ENCODE measurements at places on chromosomes 3 and 15.
A peak's percentile ranks its signal among the peaks of the same experiment; 100 is the strongest.

- peak; percentile 67 for DNase-seq
Measured at GRCh38 chr3:10192953-10193691, 28.4 kb downstream of the IRAK2 start.

- DNase-seq: no peak
Measured at GRCh38 chr3:128123156-128123537, 465 bp downstream of the RUVBL1 start.

DNA sequence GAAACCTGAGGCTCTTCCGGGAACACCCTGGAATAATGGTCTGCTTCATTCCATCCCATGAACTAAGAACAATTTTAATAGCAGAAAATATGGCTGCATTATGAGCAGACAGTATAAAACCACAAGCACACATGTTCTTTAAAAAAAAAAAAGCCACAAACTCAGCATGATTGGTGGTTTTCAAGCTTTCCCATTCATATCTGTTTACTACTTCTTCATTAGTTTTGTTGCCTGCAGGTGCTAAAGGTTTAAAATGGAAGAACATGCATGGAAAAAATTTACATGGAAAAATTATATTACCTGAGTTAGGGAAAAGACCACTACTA is 137.9 kb upstream of the HES1 start:
- no peak for DNase-seq

- no peak for DNase-seq
Measured at GRCh38 chr15:79209116-79209515, 73.4 kb upstream of the ANKRD34C start.

GRCh38 chr3:5428607-5429516 is 241.4 kb downstream of the EDEM1 start:
- no peak for DNase-seq

DNA sequence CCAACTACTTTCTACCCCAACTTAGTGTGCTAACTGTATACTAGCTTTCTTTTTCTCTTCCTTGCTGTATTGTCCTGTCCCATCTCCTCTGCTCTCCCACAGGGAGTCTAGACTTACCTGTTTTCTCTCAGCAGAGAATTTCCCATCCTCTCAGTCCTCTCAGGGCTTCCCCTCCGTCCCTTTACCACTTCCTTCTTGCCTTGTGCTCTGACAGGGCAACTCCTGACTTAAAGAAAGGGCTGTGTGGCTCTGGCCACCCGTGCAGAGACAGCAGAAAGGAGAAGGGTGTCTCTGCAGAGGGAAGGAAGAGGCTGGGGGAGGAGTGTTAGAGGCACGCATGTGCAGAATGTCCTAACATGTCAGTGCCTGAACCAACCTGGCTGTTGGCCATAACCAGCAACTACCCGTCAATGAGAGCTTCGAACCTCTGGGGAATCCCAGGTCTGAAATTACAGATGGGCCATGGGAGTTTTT is at the start of gene GCSAM:
Gene GCSAM (minus strand): TSS at position 274 of the 474 bp plus-strand sequence. CDS start 128 bp downstream, at position 146.
- no peak for DNase-seq

GRCh38 chr3:53856964-53857363 is 10.6 kb downstream of the IL17RB start:
- no peak for DNase-seq

DNA sequence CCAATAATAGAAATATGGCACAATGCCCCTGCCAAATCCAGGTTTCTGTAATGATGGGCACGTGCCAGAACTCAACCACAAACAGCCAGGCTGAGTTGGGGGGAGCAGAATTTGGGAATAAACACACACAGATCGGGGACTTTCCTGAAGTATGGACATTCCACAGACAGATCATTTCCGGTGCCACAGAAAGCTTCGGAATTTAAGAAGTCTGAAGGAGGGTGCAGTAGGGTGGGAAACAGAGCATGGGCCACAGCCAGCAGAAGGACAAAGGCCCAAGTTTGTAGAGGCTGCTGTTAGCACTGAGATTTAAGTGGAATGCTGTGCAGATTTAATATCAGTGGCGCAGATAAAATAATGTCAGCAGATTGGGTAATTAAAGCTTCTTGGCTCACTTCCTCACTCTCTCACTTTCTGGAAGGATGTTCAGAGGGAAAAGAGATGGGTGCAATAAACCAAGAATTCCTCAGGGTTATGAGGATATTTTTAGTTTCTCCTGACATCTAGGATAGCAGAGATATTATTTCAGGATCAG is 67.4 kb downstream of the MYLK start:
- no peak for DNase-seq

- DNase-seq: no peak
Measured at GRCh38 chr15:85642693-85643066, 152.0 kb downstream of the KLHL25 start.

- no peak for DNase-seq
Measured at GRCh38 chr3:182172534-182172933, 460.8 kb downstream of the SOX2 start.

DNA sequence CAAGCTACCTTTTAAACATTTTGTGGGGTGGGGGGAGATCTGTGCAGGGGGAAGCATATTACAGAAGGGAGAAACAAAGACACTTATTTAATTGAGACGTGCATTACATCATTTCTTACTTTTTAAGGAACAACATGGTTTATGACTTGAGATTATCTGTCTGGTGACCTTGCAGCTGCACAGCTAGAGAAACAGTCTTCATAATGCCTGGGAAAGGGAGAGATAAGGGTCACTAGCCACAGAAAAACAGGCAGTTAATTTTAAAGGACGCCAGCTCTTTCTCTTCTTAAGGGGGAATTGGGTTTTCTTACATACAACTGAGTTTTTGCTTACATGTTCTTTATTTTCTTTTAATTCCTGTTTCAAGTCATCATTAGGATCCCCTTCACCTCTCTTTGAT is 147.9 kb downstream of the SST start:
- no peak for DNase-seq

DNA sequence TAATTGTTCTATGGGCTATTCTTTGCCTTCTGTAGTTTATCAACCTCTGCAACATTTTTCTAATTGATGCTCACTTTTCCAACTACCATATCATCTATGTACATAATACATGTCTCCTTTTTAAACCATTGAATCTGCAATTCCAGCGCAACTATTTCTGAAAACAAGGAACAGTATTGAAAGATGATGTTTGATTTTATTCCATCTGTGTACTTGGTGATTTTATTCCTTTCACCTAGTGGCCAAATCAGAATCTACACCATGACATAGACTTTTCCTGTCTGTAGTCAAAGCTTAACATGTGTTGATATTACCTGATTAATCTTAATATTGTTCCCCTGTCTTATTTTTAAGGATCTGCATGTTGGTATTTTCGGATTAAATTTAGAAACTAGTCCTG is 13.0 kb downstream of the NKTR start:
- no peak for DNase-seq

DNA sequence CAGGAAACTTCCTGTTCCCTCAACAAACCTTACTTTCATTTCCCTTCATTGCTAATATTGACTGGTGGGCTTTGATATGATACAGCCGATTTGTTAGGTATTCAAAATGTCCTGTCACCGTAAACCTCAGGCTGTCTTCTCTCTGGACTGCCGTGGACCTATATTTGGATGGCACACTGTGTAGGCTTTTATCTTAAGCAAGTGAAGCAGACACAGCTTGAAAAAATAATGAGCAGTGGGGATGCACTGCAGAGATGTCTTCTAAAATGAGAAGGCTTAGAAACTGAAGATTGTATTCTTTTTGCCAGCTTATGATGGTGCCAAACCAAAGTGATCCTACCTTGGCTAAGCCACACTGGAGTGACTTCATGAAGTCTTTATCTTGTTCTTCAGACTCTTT is 266.3 kb downstream of the NR1D2 start:
- DNase-seq: no peak

GRCh38 chr3:123373474-123373987 is 75.4 kb downstream of the ADCY5 start:
- no peak for DNase-seq

- no peak for DNase-seq
Measured at GRCh38 chr3:170079536-170080165, 41.9 kb downstream of the GPR160 start.

- no peak for DNase-seq
Measured at GRCh38 chr3:32097768-32098167, 8.7 kb upstream of the GPD1L start.

DNA sequence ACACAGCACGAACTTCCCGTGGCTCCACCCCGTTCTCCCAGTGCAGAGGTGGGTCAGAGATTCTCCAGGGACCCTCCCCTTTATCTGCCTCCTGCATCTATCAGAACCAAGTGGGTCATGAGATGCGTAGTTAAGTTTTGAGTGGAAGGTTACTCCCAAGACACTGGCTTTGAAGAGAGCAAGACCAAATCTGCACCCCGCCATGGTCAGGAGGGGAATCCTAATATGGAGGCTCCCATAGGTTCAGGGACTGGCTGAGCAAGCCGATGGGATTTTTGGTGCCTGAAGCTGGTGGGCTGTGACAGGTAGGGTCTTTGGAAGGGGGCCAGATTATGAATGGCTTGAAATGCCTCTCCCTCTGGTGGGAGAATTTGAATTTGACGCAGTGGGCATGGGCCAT is 207.0 kb upstream of the NR2E3 start:
- DNase-seq: no peak

DNA sequence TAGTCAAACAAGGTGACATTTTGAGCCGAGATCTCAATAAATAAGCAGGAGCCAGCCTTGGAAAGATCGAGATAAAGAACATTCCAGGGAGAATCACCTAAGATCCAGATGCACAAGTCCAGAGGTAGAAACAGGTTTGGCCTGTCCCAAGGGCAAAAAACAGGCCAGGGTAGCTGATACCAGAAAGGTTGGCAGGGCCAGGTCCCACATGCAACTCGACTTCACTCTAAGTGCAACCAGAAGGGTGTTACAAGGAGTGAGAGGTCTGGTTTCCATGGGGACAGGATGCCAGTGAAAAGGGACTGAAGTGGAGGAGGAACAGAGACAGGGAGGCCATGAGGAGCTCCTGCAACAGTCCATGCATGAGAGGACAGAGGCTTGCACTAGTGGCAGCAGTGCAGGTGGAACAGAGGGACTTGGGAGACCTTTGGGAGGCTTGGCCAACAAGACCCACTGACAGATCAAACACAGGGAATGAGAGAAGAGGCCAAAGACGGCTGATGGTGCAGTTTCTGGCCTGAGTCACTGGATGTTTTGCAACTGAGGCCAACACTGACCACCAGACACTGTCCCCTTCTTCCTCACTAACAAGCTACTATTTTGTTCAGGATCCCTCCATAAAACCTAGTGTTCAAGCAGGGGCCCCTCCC is 5.2 kb downstream of the TPRA1 start:
- DNase-seq: no peak

GRCh38 chr3:8709801-8710507 is 23.6 kb upstream of the CAV3 start:
- DNase-seq: no peak

DNA sequence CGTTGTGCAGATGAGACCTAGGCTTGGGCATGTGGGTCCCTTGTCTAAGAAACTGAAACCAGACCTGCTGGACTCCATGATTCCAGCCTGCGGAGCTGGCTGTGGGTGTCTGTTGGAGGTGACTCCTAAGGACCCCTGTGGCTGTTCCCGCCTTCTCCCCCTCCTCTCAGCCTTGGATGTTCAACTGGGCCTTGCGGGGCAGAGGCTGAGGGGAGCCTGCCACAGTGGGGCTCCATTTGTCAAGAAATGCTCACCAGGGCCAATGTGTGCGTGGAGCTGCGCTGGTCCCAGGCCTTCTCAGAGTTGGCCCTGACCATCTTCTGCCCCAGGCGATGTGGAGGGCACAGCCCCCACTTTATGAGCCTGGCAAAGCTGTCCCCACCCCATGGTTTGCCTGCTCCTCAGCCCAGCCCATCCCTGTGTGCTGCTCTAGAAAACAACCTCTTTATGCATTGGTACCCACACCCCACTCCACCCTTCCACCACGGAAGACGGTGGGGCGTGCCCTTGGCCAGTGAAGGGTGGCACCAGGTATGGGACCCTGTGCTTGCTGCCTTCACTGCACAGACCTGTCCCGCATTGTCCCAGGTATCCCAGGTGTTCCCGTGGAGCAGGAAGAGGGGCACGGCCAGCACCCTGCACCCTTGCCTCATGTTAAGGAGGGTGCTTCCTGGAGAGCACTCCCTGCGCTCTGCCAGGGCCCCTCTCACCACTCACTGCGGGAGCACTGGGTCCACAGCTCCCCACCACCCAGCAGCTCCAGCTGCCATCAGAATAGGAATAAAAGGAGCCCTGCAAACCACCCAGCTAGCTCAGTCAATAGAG is 7.9 kb downstream of the MESP2 start:
- no peak for DNase-seq

DNA sequence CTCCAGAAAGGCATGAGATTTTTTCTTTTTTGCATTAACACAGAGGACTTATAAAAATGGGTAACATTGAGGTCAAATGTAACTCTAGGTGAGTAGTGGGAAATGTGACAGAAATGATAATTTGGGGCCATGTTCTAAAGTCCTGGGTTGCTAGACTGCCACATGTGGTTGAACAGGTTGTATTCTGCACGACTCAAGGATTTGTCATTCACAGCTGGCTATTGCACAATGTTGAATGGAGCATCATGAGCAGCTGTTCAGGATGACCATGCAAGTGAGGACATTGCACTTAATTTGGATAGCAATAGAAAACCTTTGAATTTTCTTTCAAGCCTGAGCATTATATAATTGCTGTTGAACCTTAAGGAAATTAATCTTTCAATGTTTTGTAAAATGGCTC is 396.6 kb downstream of the NAALADL2 start:
- DNase-seq: no peak

DNA sequence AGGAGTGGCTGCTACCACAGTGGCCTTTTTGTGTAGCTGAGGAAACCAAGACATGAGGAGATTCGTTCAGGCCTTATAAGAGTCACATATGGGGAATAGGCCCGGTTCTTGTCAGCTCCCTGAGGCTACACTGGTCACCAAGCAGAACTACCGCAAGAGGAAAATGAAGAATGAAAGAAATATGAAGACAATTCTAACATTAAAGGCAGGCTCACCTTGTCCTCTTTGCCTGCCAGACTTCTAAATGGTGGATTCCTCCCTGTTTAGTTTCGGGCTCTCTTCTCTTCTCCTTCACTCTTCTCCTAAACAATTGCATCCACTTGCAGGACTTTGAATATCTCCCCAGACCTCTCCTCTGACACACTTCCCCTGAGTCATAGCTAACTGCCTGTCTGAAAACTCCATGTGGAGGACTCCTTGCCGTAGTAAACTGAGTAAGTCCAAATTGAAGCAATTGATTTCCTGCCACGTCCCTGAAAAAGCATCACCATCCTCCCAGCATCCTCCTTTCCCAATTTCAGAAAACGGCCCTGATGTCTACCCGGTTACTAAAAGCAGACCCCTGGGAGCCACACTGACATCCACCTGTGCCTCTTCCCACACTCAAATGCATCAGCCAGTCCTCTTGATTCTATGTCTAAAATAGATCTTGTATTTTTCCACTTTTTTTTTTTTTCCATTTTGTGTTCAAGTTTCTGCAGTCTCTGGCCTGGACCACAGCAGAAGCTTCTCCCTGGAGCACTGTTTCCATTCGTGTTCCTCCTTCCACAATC is 30.3 kb upstream of the VEPH1 start:
- peak; percentile 83 for DNase-seq

- no peak for DNase-seq
Measured at GRCh38 chr3:171881251-171881650, 38.1 kb downstream of the TMEM212 start.

GRCh38 chr3:33579840-33580239 is 138.2 kb downstream of the CLASP2 start:
- DNase-seq: no peak

GRCh38 chr15:63190769-63191649 is 1.6 kb downstream of the RAB8B start:
- no peak for DNase-seq

Data from glomerular endothelial cell (primary cell).